ENCODE measurements at places on chromosomes 2 and 18.

GRCh38 chr18:30903566-30903965 is 139.0 kb downstream of the DSC3 start:
- DNase-seq: peak; percentile 46

- DNase-seq: no peak
Observed at GRCh38 chr2:142687509-142687908, 190.0 kb upstream of the KYNU start.

GRCh38 chr2:41448221-41448620 is 599.6 kb upstream of the PKDCC start:
- no peak for DNase-seq

GRCh38 chr2:207681431-207681830 is 30.0 kb upstream of the CCNYL1 start:
- DNase-seq: no peak

DNA sequence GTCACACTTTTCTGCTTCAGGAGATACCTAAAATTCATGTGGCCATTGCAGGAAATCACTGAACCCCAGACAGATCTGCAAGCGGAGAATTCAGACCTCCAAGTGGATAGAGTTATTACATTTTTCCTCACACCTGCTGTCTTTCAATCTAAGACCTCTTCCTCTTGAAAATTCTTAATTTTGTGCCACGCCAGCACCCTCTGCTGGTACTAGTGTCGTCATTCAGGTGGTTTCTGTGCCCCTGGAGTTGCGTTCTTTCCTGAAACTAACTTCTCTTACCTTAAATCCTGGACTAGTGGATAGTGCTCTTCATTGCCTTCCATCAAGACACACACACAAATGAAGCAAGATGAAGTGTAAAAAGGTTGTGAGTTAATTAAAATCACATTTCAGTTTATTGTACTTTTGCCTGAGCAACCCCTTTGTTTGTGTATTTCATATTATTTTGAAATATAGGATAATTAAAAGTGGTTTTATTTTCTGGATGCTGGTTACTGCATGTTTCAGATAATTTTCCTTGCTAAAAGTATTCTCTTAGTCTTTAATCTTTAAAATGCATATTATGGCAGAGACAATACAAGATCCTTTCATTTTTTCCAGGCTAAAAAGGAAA is 1.6 kb upstream of the DNER start:
- no peak for DNase-seq

DNA sequence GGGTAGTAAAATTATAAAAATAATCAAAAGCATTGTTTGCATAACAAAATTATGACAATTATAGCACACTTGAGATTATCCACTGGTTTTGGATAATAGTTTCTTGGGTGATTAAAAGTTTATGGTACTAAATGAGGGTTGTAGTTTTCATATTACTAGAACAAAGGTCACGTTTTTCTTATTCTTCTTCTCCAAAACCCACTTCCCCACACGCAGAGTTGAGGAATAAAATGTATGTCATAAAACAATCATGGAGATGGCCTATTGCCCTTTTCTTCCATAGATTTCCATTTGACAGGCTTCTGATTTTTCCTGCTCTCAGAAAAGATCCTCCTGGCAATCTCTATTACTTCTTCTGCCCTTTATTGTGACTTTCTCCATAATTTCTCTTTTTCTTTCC is 863.9 kb downstream of the ERBB4 start:
- no peak for DNase-seq

GRCh38 chr2:172813314-172813888 is 77.8 kb downstream of the RAPGEF4 start:
- DNase-seq: peak; percentile 31

All from fibroblast of upper back skin (primary cell).